ENCODE measurements at places on chromosomes 1 and 21.
A peak's percentile ranks its signal among the peaks of the same experiment; 100 is the strongest.

DNA sequence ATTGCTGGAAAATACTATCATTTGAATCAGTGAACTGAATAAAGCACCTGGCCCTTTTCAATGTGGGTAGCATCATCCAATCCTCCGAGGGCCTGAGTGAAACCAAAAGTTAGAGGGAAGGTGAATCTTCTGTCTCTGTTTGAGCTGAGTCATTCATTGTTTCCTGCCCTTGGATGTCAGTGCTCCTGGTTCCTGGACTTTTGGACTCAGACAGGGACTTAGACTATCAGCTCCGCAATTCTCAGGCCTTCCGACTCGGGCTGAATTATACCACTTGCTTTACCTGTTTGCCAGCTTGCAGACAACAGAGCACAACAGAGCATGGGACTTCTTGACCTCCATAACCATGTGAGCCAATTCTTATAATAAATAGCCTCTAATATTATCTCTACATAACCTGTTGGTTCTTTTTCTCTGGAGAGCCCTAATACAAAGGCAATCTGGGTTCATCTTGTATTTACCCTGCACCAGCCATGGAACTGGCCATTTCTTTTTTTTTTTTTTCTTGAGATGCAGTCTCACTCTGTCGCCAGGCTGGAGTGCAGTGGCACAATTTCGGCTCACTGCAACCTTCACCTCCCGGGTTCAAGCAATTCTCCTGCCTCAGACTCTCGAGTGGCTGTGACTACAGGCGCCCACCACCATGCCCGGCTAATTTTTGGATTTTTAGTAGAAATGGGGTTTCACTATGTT lies 19.2 kb upstream of the VASH2 start:
- no peak for DNase-seq

DNA sequence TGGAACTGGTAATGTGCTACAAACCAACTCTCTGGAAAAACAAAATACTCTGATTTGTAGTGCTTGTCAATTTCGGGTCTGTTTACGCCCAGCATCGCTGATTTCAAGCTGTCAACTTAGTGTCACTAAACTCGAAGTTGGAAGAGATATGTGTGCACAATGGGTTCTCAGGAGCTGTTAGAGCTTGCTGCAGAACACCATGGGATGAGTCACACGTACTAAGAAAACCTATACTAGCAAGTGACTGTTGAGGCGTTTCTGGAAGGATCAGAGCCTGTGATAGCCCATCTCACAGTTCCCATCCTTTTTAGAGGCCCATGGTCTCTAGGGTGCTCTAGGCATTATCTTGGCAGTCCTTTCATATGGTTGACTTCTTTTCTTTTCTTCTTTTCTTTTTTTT lies 14.3 kb downstream of the GMEB1 start:
- DNase-seq: no peak

GRCh38 chr1:53689736-53690326 lies 49.1 kb downstream of the GLIS1 start:
- no peak for DNase-seq

DNA sequence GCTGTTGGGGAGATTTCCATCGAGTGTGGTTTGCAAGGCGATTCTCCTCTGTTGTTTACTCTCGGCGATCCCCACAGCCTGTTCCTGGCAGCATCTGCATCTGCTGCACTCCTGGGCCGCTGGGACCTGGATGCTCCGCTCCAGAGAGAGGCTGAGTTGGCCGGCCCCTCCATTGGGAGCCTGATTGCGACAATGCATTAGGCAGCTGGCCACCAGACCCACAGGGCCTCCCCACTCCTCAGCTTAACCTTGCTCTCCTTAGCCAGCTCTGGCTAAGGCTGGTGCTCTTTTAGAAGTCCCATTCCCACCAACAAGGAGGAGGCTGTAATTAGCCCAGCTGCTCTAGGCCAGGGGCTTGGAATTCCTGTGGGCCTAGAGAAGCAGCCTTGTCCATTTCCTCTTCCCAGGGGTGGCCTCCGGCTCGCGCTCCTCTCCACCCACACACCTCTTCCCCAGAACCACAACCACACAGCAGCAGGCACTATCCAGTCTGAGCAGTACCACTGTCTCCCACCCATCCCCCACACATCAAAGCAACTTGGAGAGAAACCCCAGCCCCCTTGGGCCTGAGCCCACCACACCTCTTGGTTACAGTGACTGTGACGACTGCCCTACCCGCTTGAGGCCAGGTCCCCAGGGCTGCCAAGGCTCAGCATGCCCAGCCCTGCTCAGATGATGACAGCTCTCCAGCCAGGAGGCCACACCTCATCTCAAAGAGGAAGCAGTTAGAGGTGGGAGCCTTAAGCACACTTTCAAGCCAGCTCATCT lies 193.8 kb upstream of the EDN2 start:
- no peak for DNase-seq

- DNase-seq: no peak
These were observed 21.1 kb downstream of the ARHGEF19 start for GRCh38 chr1:16191309-16191708.

DNA sequence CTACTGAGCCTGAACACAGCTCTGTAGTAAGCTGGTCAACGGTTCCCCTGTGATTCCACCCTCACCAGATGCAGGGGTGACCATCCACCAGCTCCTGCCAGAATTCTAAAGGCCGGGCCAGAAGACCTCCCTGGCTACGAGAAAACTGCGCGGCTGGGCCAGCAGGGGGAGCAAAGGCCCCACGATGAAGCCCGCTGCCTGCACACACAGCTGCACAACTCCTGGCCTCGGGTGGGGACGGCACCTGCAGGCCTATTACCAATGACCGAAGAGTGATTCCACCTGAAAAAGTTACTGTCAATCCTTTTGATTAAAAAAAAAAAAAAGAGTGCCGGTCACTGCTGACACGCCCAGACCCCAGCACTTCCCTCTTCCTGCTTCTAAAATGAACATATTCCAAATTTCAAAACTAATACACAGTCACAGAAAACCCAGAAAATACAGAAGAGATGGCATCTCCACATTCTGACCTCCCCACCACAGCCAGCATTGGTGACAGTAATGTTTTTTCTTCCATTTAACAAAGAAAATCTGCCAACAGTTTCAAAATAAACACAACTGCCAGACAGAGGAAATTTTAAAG lies 49.8 kb upstream of the RIPK4 start:
- DNase-seq: peak; percentile 22

- no peak for DNase-seq
These were observed 10.1 kb downstream of the TRAF5 start for GRCh38 chr1:211336775-211337174.

- DNase-seq: no peak
These were observed 40.1 kb downstream of the CD2 start for GRCh38 chr1:116794371-116794770.

DNA sequence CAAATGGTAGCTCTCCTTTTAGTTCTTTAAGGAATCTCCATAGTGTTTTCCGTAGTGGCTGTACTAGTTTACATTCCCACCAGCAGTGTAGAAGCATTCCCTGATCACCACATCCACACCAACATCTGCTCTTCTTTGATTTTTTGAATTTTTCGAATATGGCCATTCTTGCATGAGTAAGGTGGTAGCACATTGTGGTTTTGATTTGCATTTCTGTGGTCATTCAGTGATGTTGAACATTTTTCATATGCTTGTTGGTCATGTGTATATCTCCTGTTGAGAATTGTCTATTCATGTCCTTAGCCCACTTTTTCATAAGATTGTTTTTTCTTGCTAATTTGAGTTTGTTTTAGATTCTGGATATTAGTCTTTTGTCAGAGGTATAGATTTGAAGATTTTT lies 84.6 kb upstream of the B3GALT2 start:
- DNase-seq: no peak

GRCh38 chr1:166272851-166273250 lies 106.0 kb upstream of the FAM78B start:
- no peak for DNase-seq

DNA sequence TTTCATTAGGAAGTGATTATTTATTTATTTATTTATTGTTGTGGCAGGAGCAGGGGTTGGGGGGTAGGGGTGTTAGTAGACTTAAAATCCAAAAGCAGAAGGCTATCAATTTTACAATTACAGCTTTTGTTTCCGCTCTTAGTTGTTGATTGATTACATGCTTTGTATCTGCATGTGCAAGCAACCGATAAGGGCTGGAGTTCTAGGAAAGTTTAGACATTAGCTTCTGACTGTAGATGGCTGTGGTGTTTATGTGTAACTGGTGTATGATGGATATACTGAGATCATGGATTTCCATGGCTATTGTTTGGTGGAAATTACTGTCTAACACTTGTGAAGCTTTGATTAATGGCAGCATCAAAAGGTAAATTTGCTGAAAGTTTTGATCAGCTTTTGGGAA lies 2.8 kb downstream of the ST6GALNAC5 start:
- no peak for DNase-seq

GRCh38 chr1:11285883-11286734 lies 13.1 kb downstream of the UBIAD1 start:
- no peak for DNase-seq

All from stimulated activated CD8-positive, alpha-beta memory T cell treated with anti-CD3 and anti-CD28 coated beads, Interleukin-4, amount 100 ng/mL, for 4 hours (primary cell).